ENCODE measurements at places on chromosomes 7 and 10.

GRCh38 chr10:109837384-109837783 lies 85.9 kb downstream of the XPNPEP1 start:
- no peak for DNase-seq

GRCh38 chr10:103053659-103054581 lies 135.8 kb downstream of the CNNM2 start:
- peak; percentile 39 for DNase-seq

DNA sequence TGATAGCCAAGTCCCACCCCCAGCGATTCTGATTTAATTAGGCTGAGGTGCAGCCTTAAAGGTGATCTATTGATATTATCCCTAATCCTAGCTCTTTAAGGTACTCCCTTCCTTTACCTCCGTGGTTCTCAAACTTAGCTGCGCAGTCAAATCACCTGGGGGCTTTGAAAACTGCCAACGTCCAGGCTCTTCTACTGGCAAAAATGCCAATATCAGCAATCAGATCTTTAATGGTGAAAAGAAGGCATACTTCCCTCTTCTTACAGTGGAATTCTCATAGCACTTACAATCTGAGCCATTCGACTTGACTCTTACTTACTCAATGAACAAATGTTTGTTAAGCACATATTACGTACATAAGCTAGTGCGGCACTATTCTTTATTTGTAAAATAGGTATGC lies 704 bp upstream of the SLC35B4 start:
- no peak for DNase-seq

GRCh38 chr7:28579571-28579970 lies 167.3 kb downstream of the CREB5 start:
- no peak for DNase-seq

DNA sequence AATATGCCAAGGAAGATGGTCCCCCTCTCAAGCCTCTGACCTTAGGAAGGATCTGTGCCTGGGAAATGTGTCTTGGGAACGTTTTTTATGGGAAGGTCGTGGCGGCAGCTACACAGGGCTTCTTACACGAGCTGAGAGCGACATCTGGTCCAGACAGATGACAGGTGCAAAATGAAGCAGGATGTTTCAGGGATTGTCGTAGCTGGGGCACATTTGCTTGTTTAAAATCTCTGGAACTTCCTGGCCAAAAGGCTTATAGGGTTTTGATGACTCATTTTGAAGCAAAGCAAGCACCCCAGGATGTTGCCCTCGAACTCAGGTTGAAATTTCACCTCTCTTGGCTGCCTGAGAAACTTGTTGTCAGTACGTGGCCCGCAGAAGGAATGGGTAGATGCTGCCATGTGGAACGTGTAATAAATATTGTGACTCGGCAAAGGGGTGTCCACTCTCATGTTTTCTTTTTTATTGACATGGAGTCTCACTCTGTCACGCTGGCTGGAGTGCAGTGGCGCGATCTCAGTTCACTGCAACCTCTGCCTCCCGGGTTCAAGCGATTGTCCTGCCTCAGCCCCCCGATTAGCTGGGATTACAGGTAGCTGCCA lies 117.5 kb downstream of the CAMK1D start:
- no peak for DNase-seq

DNA sequence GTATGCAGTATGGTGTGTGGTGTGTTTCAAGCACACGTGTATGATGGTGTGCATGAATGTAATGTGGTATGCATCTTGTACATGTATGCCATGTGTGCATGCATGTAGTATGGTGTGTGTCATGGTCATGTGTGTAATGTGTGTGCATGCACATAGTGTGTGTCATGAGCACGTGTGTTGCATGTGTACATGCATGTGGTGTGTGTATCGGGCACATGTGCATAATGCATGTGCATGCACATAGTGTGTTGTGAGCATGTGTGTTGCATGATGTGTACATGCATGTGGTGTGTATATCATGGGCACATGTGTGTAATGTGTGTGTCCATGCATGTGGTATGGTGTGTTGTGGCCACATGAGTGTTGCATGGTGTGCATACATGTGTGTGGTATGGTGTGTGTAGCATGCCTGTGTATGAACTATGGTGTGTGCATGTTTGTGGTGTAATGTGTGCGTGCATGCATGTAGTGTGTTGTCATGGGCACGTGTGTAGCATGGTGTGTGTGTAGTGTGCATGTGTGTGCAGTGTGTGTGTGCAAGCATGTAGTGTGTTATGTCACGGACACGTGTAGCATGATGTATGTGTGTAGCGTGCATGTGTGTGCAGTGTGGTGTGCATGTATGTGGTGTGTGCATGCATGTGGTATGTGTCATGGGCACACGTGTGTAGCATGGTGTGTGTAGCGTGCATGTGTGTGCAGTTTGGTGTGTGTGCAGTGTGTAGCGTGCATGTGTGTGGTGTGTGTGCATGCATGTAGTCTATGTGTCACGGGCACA lies 17.6 kb downstream of the KNDC1 start:
- no peak for DNase-seq

DNA sequence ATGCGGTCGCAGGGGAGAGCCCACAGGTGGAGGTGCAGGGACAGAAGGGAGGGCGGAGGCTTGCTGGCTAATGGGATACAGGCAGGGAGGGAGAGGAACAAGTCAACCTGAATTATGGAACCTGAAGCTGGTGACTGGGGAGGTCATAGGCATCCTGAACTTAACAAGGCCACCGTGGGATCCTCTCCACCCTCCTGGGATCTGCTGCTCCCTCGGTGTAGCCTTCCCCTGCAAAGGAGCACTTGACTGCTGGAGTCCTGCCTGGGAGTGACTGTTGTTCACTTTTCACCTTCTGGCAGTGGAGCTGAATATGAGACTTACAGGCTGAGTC lies 223.1 kb downstream of the GFRA1 start:
- DNase-seq = no peak

GRCh38 chr7:154171422-154171821 lies 119.2 kb downstream of the DPP6 start:
- DNase-seq = no peak

- no peak for DNase-seq
Measured at GRCh38 chr7:83984076-83984475, 210.5 kb downstream of the SEMA3A start.

- no peak for DNase-seq
Measured at GRCh38 chr7:82312646-82313045, 130.9 kb downstream of the CACNA2D1 start.

DNA sequence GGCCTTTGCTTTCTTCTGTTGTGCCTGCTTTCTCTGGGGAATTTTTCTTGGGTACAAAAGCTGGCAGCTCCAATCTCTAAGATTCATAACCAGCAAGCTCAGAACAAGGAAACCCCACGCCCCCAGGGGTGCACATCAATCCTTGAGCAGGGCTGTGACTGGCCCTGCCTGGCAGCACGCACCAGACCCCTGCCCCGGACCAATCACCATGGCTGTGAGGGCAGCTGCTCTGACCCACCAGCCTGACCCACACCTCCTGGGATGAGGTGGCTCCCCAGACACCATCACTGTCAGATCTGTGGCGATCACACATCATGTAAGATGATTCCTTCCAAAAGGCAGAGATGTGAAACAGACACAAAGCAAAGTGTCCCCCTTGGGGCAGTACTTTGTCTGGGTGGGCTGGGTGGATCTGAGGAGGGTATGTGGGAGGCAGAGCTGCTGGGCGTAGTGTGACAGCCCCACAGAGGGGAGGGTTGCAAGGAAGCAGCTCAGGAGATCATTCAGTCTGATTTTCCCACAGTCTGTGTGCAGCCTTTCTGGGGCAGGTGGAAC lies 175.5 kb upstream of the SHH start:
- DNase-seq = no peak

- no peak for DNase-seq
Measured at GRCh38 chr7:20559883-20560282, 55.6 kb upstream of the ABCB5 start.

DNA sequence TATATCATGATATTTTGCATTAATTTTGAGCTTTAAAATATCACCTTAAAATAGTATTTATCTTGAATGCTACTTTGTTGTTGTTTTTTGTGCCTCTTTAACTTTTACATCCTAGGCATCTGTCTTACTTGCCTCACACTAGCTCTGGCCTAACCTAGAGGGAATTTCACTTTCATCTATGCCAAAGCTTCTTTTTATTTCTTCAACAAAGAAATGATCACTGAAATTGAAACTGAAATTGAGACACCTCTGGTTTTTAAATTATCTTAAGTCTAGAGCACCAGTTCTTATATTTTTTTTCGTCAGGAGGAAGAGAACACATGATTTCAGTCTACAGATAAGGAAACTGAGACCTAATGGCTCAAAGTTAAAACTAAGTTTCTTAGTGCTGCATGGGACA lies 3.5 kb upstream of the SCIN start:
- no peak for DNase-seq

DNA sequence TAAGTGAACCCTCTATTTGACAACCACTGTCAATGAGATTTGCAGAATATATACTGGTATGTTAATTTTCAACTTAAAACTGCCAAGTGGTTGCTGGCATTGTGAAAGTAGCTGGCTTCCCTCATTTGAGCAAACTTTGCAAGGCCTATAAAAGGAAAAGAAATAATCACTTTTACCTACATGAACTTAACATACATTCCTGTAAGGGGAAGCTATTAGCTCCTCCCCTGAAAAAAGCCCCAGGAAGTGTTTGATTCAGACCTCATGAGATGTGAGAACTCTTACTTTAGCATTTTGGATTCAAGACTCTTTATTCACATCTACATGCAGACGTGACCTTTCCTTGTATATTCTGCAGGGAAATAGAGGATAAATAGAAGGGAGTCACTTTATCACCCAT lies 175.6 kb downstream of the OTUD1 start:
- DNase-seq = no peak

DNA sequence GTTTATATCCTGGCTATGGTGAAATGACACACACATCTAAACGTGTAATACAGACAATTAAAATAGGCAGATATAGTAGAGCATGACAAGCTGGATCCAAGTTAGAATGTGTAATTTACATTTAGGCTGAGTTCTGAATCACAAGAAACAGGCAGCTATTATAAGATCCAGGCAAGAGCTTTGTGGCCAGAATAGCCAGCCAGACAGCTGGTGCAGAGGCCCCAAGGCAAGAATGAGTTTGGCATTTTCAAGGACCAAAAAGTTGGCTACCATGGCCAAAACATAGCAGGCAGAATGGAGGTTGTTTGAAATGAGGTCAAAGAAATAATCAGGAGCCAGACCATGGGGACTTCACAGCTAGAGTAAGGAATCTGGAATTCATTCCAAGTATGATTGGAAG lies 281.7 kb downstream of the MTERF1 start:
- no peak for DNase-seq

- DNase-seq = peak; percentile 13
Measured at GRCh38 chr7:1844951-1845390, 174.9 kb downstream of the ELFN1 start.

- DNase-seq = no peak
Measured at GRCh38 chr10:18545621-18546305, 105.6 kb downstream of the NSUN6 start.

DNA sequence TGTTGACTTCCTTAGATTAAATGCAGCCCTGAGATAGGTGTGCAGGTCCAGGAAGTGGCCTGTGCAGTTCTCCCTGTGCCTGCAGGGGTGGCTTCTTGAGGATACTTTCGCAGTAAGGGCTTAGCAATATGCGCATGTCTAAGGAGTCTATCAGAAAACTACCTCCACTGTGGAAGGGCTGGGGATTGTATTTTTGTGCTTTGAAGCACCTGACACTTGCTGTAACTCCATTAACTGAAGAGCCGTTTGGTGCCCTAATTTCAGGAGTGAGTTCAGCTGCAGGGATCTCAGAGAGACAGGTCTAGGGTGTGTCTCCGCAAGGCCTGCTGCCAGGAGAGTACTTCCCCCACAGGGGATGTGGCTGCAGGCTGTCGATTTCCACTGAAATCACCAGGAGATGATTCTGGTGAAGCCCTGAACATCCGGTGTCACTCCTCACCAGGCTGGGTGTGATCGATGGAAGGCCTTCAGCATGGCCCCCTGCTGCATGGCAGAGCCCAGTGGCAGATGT lies 35.5 kb downstream of the IKZF1 start:
- no peak for DNase-seq

GRCh38 chr7:128906001-128906765 lies 4.3 kb downstream of the KCP start:
- no peak for DNase-seq

GRCh38 chr10:70974351-70974901 lies 86.1 kb upstream of the PCBD1 start:
- no peak for DNase-seq

DNA sequence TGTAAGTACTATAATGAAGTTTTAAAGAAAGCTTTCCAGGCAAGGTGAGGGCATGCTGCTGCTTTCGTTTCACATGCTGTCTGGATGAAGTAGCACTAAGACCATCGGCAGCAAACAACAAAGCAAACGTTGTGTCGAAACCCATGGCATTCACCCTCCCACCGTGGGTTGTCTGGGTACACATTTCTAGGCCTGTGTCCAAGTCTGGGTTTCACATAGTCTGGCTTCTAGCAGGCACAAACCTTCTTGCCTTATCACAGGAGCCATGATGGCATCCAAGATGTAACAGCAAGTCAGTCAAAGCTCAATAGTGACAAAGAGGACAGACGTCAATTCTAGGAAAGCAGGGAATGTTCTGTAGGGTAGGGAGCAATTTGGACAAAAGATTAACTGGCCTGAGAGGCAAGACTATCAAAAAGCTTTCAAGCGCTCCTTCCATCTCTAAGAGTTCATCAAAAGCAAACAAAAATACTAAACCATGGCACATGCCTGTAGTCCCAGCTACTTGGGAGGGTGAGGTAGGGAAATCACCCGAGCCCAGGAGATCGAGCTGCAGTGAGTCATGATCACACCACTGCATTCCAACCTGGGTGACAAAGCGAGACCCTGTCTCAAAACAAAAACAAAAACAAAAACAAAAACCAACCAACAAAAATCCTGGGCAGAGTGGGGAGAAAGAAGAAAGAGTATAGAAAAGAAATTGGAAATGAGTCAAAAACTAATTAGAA lies 42.7 kb downstream of the PAXIP1 start:
- no peak for DNase-seq

- peak; percentile 44 for DNase-seq
Measured at GRCh38 chr10:118459642-118460193, 117.6 kb upstream of the FAM204A start.

GRCh38 chr10:19488592-19489280 lies 327.5 kb upstream of the PLXDC2 start:
- peak; percentile 12 for DNase-seq

Data from activated CD8-positive, alpha-beta memory T cell treated with anti-CD3 and anti-CD28 coated beads, Interleukin-2, amount 50 U/mL, for 4 hours (primary cell).